ENCODE measurements at places on chromosomes 2 and 18. TPM values are rescaled to one million over a fixed set of nuclear protein-coding genes. Genes with fewer than 3 reads are reported as not detected.

Gene TMEM127
- 46.2 TPM for polyA plus RNA-seq

DNA sequence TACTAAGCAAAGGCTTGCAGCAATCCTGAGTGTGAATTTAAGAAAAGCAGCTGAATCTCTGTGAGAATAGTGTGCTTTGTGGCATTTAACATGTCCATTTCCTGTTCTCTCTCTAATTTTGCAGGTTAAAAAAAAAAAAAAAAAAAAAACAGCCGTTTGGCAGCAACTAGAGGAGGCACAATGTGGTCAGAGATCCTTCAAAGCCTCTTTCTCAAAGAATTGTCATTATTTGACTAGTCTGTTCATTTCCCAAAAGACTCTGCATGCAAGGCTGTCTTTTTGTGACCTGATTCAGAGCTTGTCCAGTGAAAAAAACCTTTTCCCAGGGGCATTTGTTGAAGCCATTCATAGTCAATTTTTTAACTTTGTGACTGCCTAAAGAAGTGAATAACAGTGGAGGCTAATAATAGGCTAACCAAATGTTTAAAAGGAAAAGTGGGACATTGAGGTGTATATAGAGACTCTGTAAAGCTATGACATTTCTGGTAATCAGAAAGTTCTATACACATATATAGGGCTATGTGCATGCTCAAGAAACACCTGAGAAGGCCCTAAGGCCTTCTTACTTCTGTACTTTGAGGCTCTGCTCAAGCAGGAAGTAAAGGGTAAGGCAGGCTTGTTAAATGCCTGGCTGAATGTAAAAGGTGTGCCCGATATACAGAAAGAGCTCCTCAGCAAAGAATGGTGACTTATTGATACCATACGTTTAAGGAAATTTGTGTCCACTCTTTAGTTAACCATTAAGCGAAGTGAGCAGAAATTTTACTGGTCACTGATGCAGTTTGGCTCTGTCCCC is 289.6 kb upstream of the RAB6C start:
- DNase-seq = no peak

DNA sequence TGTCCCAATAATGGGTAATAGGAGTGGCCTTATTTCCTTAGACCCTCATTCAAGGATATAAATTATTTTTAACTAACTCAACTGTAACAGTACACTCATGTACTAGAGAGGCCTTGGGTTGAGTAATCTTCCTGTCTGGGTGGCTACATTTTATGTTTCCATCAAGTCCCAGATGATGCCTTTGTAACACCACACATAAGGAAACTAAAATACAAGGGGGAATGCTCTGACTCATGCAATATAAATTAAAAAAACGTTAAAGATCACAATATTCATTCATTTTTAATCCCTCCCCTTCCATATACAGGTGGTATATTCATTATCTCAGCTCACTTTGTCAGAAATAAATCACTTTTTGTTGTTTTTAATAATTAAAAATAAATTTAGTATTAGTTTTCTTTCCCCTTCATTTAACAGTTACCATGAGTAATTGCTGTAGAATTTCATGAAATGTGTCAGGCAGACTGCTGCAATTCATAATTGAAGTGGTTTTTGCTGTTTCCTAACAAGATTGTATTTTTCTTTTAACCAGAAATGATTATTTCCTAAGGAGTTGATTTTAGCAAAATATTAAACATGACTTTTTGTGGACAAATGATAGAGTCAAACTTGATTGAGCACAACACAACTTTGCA is 1403.6 kb downstream of the SUCLG1 start:
- DNase-seq = peak; percentile 14

- DNase-seq = no peak
Observed at GRCh38 chr2:121074293-121074932, 210.6 kb downstream of the TFCP2L1 start.

Gene CENPA
- polyA plus RNA-seq = 13.0 TPM

Gene AQP12A
- 1.5 TPM for polyA plus RNA-seq
